ENCODE measurements at places on chromosomes 5 and 9. TPM values are rescaled to one million over a fixed set of nuclear protein-coding genes. Genes with fewer than 3 reads are reported as not detected.

The ORM1 gene
- not detected for total RNA-seq

The FRRS1L gene
- 1.7 TPM for total RNA-seq

The CYLC2 gene
- total RNA-seq: not detected

The PHF24 gene
- 0.66 TPM for total RNA-seq

The RANBP3L gene
- total RNA-seq: 2.1 TPM

The C9 gene
- not detected for total RNA-seq

The IL31RA gene
- total RNA-seq: not detected

The LRRC70 gene
- 6.7 TPM for total RNA-seq

The TEX48 gene
- not detected for total RNA-seq

The GHR gene
- 39.3 TPM for total RNA-seq

The SEMA4D gene
- total RNA-seq: 25.3 TPM

The SPACA9 gene
- total RNA-seq: 5.9 TPM

The DNAH5 gene
- total RNA-seq: 0.60 TPM

The PKD2L2 gene
- not detected for total RNA-seq

The SREK1 gene
- total RNA-seq: 104 TPM

The SLC34A3 gene
- total RNA-seq: not detected

The KLHL3 gene
- total RNA-seq: 22.5 TPM

The DNAJB5 gene
- total RNA-seq: 11.2 TPM

The MYORG gene
- 6.9 TPM for total RNA-seq

The TCF7 gene
- 13.2 TPM for total RNA-seq

GRCh38 chr5:98772415-98773213, 849 bp upstream of the RGMB start:
- peak; percentile 30 for DNase-seq

DNA sequence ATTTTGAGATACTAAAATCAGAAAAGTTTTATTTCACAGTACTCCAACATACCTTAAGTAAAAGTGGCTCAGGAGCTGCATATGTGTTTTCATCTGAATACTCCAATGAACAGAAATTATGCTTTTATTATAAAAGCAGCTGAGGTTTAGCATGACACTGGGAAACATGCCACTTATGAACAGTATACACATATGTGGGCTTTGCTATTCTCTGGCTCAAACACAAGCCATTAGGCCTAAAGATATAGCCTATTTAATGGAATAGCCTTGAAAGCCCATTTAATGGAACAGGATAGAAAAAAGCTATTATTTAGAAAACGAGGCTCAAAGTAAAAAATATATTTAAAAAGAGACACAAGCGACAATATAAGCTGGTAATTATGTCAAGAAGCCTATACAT, 74.1 kb downstream of the SLC38A9 start:
- no peak for DNase-seq

DNA sequence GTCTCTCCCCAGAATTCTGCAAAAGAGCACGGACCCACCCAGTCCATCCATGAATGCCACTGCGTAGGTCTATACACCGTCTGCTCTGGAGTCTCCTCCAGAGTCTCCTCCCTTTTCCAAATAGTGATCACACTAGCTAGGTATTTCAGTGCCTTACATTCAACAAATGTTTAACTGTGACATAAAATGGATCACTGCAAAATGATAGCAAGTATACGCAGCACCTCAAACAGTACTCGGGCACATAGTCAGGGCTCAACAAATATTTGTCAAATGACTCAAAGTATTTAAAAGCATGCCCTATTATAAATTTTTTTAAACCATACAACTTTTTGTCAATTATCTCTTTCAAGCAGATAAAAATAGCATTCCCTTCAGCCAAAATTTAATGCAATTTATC, 60.5 kb downstream of the TLE1 start:
- DNase-seq: no peak

DNA sequence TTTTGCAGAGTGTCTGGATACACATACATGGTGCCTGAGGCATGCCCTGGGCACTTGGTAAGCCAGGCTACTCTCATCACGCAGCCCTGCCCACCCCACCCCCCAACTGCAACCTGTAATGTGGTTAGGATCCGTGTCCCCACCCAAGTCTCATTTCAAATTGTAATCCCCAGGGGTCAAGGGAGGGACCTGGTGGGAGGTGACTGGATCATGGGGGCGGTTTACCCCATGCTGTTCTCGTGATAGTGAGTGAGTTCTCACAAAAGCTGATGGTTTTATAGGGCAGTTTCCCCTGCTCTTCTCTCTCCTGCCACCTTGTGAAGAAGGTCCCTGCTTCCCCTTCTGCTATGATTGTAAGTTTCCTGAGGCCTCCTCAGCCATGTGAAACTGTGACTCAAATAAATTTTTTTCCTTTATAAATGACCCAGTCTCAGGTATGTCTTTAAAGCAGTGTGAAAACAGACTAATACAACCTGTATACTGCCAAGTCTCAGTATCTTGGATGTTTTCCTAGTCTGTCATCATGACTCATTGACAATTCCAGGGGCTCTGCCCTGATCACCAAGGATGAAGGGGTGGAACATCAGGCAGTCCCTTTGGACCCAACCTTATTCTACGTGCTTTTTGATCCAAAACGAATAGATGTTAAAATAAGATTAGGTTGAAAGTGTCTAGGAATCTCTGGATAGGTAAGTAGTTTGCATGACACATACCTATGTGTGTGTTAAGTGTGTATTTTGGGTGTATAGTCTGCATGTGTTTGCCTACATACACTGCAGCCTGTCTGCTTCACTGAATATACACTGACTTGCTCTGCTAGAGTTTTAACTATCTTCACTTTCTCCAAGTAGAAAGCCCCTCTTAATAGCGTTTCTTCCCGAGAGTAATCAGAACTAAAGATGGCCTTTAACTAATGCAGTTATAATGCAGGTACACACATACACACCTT, 293.8 kb downstream of the SLIT3 start:
- DNase-seq: no peak

- DNase-seq: no peak
Observed at GRCh38 chr5:9540791-9541190, 5.1 kb downstream of the SEMA5A start.

DNA sequence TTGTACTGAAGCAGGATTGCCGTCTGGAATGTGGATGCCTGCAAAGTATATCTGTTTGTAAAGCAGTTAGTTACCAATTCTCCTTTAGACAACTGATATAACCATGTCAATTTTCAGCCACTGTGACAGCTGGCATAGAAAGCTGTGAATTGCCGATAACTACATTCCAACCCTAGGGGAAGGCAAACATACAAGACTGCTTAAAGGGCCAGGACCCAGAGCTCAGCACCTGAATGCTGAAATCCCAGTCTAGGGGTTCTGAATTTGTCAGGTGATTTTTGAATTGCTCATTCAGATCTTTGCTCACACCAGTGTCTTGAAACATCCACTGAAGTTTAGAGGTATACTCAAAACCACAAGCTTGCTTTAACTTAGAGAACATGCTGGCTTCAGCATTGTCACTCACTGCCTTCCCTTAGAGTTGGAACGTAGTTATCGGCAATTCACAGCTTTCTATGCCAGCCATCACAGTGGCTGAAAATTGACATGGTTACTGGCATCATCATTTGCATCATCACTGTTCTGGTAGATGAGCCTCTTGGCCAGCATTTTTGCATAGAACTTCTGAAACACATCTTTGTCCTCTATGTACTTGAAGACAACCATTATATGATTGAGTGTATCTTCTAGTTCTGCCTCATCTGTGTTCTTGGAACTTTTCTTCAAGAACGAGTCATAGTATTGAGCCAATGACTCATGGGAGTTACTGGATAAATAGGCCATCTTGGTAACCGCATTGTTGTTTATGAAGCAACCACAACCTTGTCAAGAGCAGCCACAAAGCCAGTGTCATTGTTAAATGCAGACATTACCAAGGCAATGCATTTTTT, 82.1 kb downstream of the CCDC192 start:
- DNase-seq: no peak

GRCh38 chr5:453725-454481, 10.9 kb downstream of the EXOC3 start:
- no peak for DNase-seq

DNA sequence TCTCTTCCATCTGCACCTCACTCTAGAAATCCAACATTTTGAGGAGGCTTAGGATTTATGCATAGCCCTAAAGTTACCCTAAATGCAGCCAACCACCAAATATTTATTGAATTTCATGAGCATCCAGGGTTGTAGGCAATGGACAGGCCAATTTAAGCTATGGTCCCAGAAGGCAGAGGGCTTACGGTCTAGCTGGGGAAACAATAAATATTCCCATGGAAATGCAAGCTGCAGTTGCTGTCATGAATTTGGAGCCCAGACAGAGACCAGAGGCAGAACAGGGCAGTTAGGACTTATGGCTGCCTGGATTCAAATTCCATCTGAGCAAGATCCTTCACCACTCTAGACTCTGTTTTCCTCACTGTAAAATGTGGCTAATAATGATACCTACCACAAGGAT, 9.1 kb upstream of the INSYN2B start:
- no peak for DNase-seq

- DNase-seq: no peak
Observed at GRCh38 chr9:130780415-130780814, 54.6 kb upstream of the ABL1 start.

DNA sequence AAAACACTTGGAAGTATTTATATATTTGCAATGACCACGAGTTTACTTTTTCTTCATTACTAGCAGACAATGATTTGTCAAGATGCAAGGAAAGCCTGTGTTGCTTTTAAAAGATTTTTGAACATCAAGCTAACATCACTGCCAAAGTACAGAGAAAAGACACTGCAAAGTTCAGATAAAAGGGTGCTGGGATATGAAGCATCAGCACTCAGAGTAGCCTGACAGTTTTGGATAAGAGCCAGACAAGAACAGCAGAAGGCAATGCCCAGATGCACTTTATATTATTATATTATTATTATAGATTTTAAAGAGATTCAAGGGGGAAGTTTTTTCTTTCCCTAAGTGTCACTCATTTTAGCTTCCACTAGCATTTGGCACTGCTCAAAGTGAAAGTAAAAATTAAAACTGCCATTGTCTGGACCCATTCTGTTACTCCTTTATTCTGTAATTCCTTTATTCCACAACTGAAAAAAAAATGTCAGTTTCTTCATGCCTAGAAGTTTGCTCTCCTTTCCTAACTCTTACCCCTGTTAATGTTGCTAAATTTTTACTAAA, 240.6 kb downstream of the EFNA5 start:
- no peak for DNase-seq

DNA sequence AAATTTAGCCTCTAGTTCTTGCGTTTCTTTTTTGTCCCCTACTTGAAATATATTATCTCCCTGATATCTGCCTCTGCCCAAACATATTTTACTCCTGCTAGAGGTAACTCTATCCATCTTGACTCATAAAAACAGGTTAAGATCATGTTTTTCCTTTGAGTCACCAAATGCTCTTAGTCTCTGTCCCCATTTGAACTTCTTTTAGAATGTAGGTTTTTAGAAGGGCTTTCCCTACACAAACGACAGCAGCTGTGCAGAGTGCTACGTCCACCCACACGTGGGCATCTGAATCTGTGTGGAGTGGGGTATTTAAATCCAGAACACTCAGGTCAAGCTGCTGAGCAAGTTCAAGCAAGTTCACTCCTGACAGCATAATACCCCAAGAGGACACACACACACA, 2.2 kb downstream of the HSD17B3 start:
- DNase-seq: no peak

DNA sequence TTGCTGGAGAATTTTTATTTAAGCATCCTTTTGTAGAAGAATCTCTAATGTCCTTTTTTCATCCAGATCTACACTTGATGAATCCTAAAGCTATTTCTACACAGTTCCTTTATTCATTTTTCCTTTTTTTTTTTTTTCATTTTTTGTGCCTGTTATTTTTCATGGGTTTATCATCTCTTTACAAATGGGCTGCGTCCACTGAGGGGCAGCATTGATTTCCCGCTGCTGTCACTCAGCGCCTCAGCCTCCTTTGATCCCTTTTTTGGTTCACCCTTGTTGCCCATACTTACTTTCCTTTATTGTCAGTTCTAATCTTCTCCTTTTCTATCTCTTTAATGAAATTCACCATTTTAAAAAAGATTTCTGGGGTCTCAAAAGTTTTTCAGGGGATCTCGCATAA, 5.7 kb upstream of the MSMP start:
- no peak for DNase-seq

DNA sequence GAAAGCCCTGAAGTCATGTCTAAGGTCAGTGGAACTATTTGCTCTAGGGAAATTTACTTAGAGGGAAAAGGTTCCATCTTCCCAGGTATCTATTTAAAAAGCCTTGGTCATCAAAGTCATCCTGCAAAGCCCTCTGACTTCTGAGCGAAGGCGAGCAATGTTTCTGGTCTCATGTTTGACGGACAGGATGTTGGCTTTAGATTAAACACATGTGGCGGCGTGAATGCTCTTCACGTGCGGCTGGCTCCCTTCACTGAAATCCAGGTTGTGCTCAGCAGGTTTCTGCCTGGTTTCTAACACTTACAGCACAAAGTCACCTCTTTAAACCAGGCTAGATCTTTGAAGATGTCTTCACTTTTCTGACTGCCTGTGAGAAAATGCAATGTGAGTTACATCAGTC, 5.7 kb upstream of the ZBTB34 start:
- DNase-seq: no peak

- DNase-seq: peak; percentile 63
Observed at GRCh38 chr5:130871346-130872086, 293.5 kb downstream of the HINT1 start.

DNA sequence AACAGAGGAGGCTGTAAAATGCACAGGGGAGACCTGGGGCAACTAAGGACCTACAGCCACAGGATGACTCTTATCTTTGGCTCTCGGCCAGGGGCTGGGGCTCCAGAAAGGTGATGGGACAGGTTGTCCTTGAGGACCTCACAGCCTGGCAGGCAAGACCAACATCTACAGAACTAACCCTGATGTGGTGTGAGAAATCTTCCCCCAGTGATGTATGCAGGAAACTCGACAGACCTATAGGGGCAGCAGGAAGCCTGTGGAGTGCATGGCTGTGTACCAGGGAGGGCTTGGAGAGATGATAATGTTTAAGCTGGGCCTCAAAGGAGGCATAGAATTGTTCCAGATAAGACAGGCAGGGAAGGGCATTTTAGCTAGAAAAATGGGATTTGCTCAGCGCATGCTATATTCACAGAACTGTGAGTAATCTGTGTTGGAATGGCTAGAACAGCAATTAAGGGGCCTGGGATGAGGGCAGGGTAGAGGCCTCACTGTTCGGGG, 68.5 kb upstream of the SLC25A51 start:
- DNase-seq: no peak

GRCh38 chr9:33659921-33660320, 135.4 kb upstream of the PRSS3 start:
- DNase-seq: no peak

- no peak for DNase-seq
Observed at GRCh38 chr9:90546200-90546599, 96.4 kb downstream of the DIRAS2 start.

GRCh38 chr5:170278611-170279458, 18.7 kb downstream of the LCP2 start:
- no peak for DNase-seq

- no peak for DNase-seq
Observed at GRCh38 chr9:4386819-4387218, 87.0 kb upstream of the GLIS3 start.

- DNase-seq: no peak
Observed at GRCh38 chr5:180689071-180689694, 39.8 kb upstream of the FLT4 start.

- no peak for DNase-seq
Observed at GRCh38 chr5:154198611-154199230, 8.2 kb downstream of the GALNT10 start.

- DNase-seq: no peak
Observed at GRCh38 chr9:120841930-120842684, 615 bp downstream of the PSMD5 start.

Data from tibial nerve (tissue), 4 donors.